CD4-positive, alpha-beta T cell (primary cell): ENCODE measurements at places on chromosomes 7 and 10.

GRCh38 chr10:132648072-132648850 lies 110.7 kb downstream of the INPP5A start:
- H3K27ac ChIP-seq: no peak overlapping the region
- no peaks in the 10 kb centered on the region for H3K4me1 ChIP-seq
- no peaks in the 10 kb centered on the region for H3K27me3 ChIP-seq
- no peak overlapping the region for H3K4me3 ChIP-seq
- peaks cover 28% of the 10 kb centered on the region for H3K36me3 ChIP-seq

DNA sequence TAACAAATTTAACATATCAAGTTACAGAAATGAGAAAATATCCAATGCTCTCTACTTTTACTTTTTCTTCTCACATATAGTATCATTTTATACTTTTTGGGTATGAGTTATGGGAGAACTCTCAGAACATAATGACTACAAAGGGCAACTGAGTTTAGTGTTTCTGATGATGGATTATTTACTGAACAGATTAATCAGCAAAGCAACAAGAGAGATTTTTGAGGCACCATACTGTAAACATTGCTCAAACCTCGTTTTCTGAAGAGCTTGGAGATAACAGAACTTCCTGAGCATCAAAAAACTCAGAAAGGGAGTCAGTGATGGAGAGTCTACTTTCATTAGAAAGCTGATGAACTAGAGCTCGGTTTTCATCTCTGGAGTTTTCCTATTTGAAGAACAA lies 84.8 kb upstream of the GSDME start:
- no peak for DNase-seq
- no peaks in the 10 kb centered on the region for H3K27me3 ChIP-seq
- H3K36me3 ChIP-seq: peaks cover 10% of the 10 kb centered on the region
- H3K27ac ChIP-seq: no peak overlapping the region

DNA sequence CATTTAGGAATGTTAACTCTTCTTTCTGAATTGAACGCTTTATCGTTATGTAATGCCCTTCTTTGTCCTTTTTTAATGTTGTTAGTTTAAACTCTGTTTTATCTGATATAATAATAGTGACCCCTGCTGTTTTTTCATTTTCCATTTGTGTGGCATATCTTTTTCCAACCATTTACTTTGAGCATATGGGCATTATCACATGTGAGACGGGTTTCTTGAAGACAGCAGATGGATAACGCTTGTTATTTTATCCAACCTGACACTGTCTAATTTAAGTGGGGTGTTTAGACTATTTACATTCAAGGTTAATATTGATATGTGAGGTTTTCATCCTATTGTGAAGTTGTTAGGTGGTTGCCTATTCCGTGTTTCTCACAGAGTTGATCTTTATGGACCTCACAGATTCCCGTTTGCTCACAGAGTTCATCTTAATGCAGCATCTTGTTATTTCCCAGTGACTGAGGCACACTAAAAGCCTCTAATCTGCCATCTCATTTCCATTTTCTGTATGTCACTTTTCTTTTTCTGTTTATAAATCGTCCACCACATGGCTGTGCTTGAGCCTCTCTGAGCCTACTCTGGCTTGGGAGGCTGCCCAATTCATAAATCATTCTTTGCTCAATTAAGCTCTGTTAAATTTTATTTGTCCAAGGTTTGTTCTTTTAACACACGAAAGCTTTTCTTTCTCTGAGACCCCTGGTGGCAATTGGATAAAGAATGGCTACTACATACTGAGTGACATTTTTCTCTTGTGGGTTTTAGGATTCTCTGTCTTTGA lies 286.2 kb downstream of the HTR7 start:
- no peaks in the 10 kb centered on the region for H3K36me3 ChIP-seq
- no peaks in the 10 kb centered on the region for H3K4me1 ChIP-seq
- no peak for DNase-seq
- H3K4me3 ChIP-seq: no peak overlapping the region

DNA sequence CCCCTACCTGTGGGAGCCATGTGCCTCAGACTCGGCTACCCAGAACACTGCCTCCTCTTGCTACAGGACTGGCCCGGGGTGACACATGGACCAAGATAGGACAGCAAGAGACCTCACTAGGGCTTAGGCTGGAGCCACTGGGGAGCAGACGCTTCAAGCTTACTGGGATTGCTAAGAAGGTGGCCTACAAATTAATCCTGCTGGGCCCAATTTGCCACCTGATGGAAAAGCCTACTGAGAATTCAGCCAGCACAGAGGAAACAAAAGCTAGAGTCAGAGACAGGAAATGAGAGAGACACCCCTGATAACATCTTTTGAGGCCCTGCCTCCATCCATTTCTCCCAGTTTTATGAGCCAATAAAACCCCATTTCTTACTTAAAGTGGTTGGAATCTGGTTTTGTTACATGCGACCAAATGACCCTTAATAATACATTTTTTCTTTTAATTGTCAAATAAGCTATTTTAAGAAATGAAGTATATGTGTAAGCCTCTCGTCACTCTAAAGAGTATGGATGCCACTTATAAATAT lies 282.1 kb downstream of the CXCL12 start:
- DNase-seq: no peak
- no peak overlapping the region for H3K4me3 ChIP-seq
- H3K27me3 ChIP-seq: no peaks in the 10 kb centered on the region
- H3K27ac ChIP-seq: no peak overlapping the region
- no peaks in the 10 kb centered on the region for H3K4me1 ChIP-seq

DNA sequence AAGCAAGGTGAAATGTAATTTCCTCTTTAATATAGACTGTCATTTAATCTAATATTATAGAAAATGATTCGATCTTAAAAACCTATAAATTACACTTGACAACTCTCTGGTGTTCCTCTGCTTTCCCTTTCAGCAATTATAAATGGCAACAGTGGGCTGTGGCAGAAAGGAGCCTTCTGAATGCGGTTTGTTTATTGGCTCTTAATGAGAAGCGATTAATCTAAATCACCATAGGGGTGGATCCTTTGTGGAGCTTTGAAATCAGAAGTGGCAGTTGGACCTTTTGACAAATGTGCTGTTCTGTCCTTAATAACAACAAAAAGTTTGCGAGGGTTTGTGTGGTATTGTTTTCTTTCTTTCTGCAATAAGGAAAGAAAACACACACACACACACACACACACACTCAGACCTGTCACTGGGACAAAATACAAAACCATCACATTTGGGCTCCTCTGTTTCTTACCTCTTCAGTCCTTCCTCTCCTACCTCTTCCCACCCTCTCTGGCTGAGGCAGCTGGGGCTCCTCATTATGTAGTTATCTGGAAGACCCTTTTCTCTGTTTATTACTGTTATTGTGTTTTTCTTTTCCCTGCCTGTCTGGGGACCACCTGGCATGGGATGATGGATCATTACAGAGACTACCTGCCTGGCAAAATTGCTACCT lies 316.2 kb downstream of the SORCS3 start:
- no peaks in the 10 kb centered on the region for H3K36me3 ChIP-seq
- H3K27me3 ChIP-seq: no peaks in the 10 kb centered on the region
- DNase-seq: no peak
- H3K4me1 ChIP-seq: no peaks in the 10 kb centered on the region

DNA sequence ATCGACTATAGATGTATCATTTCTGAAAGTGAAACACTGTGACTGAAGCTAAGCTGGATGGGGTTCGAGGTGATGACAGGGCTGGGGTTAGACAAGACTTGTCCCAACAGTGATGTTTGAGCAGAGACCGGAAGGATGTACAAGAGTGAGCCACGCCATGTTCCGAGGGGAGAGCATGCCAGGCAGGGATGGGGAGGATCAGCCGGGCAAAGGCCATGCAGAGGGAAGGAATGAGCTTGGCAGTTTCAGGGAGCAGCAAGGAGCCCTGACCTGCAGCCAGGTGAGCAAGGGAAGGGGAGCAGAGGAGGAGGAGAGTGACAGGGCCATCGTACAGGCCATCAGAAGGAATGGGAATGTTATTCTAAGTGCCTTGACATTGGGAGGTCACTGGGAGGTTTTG lies 114.9 kb upstream of the GPR26 start:
- H3K27ac ChIP-seq: no peak overlapping the region
- no peaks in the 10 kb centered on the region for H3K36me3 ChIP-seq
- no peak for DNase-seq
- H3K4me3 ChIP-seq: no peak overlapping the region
- H3K4me1 ChIP-seq: no peaks in the 10 kb centered on the region

- no peak for DNase-seq
- H3K4me3 ChIP-seq: no peak overlapping the region
- H3K36me3 ChIP-seq: no peaks in the 10 kb centered on the region
- no peaks in the 10 kb centered on the region for H3K27me3 ChIP-seq
- H3K4me1 ChIP-seq: no peaks in the 10 kb centered on the region
These were observed 69.2 kb downstream of the MINDY4 start for GRCh38 chr7:30840141-30841024.

GRCh38 chr10:77726732-77727131 lies 89.1 kb upstream of the KCNMA1 start:
- H3K27ac ChIP-seq: no peak overlapping the region
- no peaks in the 10 kb centered on the region for H3K4me1 ChIP-seq
- no peaks in the 10 kb centered on the region for H3K36me3 ChIP-seq
- no peak for DNase-seq
- H3K4me3 ChIP-seq: no peak overlapping the region
- no peaks in the 10 kb centered on the region for H3K27me3 ChIP-seq

DNA sequence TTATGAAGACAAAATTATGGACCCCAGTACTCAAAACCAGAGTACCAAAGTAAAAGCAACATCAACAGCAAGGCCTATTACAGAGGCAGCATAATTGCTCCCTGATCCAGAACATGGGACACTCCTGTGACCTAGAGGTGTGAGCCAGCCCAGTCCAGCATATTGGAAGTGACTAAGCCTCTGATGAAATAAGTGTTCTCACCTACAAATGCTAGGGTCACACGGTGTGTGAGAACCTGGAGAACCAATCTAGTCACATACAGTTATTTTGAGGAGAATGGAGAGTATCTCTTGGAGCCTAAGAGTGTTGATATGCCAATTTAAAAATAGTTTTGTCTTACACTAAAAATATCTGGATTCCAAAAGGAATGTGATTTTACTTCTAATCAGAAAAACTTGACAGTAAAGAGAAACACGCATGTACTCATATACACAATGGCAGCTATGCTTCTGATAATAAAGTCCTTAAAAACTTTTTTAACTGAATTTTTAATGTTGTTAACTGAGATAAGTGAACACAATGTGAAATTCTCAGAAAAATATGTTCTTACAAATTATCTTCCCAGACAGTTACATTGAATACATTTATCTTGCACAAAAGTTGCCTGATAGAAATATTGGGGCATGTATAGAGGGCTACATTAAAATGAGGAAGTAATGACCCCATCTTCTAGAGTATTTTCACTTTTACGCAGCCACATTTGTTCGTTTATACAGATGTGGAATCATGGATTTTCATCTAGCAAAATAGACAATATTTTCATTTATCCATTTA lies 56.8 kb upstream of the CD36 start:
- H3K36me3 ChIP-seq: no peaks in the 10 kb centered on the region
- H3K27ac ChIP-seq: no peak overlapping the region
- H3K4me1 ChIP-seq: no peaks in the 10 kb centered on the region
- H3K4me3 ChIP-seq: no peak overlapping the region
- H3K27me3 ChIP-seq: no peaks in the 10 kb centered on the region
- no peak for DNase-seq

GRCh38 chr7:20030417-20030816 lies 186.8 kb downstream of the MACC1 start:
- H3K27me3 ChIP-seq: no peaks in the 10 kb centered on the region
- no peak overlapping the region for H3K27ac ChIP-seq
- no peaks in the 10 kb centered on the region for H3K4me1 ChIP-seq
- no peaks in the 10 kb centered on the region for H3K36me3 ChIP-seq
- no peak overlapping the region for H3K4me3 ChIP-seq

DNA sequence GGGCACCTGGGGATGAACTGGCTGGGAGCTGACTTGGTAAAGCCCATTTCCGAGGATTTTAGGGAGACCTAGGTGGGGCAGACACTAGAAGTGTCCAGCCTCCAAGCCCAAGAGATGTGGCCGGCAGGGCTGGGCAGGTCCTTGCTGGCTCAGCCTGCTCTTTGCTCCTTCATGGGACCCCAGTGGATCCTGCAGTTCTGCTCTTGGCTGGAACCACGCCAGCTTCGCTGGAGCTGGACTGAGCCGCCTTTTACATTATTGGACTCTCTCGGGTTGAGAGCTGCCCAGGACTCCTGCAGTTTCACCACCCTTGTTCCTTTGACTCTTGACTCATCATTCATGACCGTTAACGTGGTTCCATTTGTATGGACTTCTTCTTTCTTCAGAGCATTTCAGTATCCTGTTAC lies 5.7 kb downstream of the PPIF start:
- no peak overlapping the region for H3K27ac ChIP-seq
- H3K27me3 ChIP-seq: no peaks in the 10 kb centered on the region
- H3K4me1 ChIP-seq: peaks cover 42% of the 10 kb centered on the region
- H3K4me3 ChIP-seq: no peak overlapping the region

GRCh38 chr10:101660256-101660655 lies 34.7 kb downstream of the FBXW4 start:
- peaks cover 91% of the 10 kb centered on the region for H3K36me3 ChIP-seq
- no peak overlapping the region for H3K27ac ChIP-seq
- H3K4me1 ChIP-seq: no peaks in the 10 kb centered on the region
- no peaks in the 10 kb centered on the region for H3K27me3 ChIP-seq

DNA sequence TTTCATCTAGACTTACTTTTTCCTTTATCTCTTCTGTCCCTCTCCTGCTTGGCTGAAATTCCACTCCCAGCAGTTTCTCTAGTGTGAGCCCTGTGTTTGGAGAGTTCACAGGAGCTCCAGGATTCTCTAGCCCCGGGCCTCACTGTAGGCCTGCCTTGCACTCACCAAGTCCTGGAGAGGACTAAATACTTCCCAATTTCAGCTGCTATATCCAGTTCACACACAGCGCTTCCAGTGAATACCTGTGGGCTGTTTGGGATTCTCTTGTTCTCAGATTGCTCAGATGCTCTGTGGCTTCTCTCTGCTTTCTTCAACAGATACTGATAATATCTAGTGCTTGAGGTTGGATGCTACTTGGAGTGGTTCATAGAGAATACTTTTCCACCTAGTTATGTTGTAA lies 46.0 kb downstream of the MINPP1 start:
- H3K4me3 ChIP-seq: no peak overlapping the region
- DNase-seq: no peak
- H3K27ac ChIP-seq: no peak overlapping the region
- H3K27me3 ChIP-seq: no peaks in the 10 kb centered on the region
- H3K4me1 ChIP-seq: peaks cover 10% of the 10 kb centered on the region

GRCh38 chr7:18283045-18283444 lies 212.5 kb upstream of the HDAC9 start:
- no peak overlapping the region for H3K4me3 ChIP-seq
- no peaks in the 10 kb centered on the region for H3K36me3 ChIP-seq
- no peaks in the 10 kb centered on the region for H3K27me3 ChIP-seq
- no peaks in the 10 kb centered on the region for H3K4me1 ChIP-seq
- no peak for DNase-seq
